Stimulated activated CD4-positive, alpha-beta T cell treated with anti-CD3 and anti-CD28 coated beads, Interleukin-2, amount 100 ng/mL, for 24 hours (primary cell): ENCODE measurements at places on chromosomes 1 and 21.
A peak's percentile ranks its signal among the peaks of the same experiment; 100 is the strongest.

- DNase-seq, result no peak
Observed at GRCh38 chr1:192557841-192558595, 17.6 kb upstream of the RGS1 start.

DNA sequence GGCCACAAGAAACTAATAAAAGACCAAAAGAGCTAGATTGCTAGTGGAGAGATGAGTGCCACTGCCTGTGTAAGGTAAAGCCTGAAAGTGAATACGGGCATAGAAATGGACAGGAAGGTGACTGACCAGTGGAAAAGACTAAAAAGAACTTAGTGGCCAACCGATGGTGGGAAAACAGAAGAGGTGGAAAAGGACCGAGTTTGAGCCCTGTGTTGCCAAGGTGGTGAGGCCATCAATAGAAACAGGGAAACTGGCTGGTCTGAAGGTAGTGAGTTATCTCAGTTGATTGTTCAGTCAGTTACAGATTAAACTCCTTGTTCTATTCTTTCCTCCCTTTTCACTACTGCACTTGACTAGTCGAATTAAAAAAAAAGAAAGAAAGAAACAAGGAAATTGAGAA, 2.5 kb downstream of the WDR77 start:
- DNase-seq, result no peak

DNA sequence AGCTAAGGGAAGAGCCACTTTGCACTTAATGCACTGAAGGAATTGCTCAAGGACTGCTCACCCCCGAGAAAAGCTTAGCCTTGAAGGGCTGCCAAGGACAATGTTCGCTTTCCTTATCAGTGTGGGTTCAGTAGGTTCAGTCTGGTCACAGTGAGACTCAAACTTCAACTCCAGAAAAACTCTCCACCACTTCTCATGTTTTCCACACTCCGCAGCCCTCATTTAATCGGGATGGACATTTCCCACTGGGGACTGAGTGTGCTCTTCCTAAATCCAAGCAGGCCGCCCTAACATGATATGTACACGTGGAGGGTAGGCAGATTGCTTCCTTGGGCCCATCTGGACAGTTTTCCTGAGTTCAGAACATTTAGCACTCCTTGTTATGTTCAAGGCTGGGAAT, 19.5 kb downstream of the SUSD4 start:
- DNase-seq, result no peak

DNA sequence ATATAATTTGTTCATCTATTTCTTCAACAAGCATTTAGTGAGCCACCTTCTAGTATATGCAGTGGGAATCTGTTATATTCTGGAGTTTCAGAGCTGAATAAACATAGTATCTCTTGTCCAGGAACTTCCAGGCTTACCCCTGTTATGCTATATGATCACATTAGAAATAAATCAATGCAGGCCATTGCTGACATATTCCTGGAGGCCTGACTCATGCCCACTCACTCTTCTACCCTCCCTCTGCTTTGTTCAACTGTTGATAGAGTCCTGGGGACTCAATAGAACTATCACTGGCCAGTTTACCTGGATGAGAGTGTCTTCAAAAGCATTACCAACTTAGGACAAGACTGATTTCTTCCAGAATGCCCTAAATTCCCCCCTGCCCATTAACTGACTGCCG, 29.3 kb upstream of the SRSF10 start:
- no peak for DNase-seq

- no peak for DNase-seq
Observed at GRCh38 chr1:229080361-229080760, 190.6 kb upstream of the RAB4A start.

GRCh38 chr1:173448945-173449344, 28.2 kb upstream of the PRDX6 start:
- no peak for DNase-seq

- no peak for DNase-seq
Observed at GRCh38 chr1:109821831-109822745, 58.4 kb upstream of the EPS8L3 start.

DNA sequence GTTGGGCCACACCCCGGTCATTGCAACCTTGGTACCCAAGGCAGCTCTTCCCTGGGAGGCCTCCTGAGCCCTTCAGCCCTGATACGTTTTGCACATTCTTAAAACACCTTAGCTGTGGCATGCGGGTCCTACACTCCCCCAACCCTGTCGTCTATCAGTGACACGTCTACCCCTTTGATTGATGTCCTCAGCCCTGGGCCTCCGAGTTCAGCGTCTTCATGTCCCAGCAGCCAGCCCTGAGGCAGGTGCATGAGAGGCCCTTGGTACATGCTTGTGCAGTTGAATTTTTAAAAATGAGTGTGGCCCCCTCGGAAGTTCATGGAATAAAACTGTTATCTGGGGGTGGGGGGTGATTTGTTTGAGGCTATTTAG, 38.9 kb upstream of the ADARB1 start:
- DNase-seq, result no peak

DNA sequence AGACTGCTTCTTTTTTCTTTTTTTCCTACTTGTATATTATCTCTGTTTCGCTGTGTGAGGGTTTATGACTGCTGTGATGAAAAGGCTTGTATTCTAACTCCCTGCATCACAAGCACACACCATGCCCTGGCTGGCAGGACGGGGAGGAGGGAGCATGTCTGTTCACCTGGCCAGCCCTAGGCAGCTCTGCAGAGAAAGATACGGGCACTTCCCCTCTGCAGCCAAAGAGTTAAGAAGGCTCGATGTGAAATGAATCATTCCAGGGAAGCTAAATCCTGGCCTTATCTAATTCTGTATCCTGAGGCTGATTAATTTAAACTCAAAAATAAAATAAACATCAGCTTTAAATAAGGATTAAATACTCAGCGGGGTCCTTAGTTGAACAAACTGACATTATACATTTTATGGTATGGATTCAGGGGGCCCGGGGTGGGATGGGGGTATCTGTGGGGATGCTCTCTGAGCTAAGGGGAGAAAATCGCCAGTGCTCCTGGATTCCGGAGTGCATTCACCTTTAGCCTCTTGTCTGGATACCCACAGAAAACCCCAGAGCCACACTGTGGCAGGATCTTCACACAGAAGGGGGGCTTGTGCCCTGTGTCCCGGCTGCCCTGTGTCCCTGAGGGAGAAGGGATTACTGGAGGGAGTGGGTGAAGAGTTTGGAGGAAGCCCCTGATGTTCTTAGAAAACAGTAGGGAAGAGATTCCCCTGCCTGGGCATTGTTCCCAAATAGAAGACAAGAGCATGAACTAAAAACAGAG, 321.5 kb downstream of the NPHP4 start:
- DNase-seq, result no peak

- no peak for DNase-seq
Observed at GRCh38 chr1:44660176-44660575, 14.1 kb downstream of the TMEM53 start.

GRCh38 chr1:227823537-227823936, 8.1 kb downstream of the PRSS38 start:
- DNase-seq, result no peak

DNA sequence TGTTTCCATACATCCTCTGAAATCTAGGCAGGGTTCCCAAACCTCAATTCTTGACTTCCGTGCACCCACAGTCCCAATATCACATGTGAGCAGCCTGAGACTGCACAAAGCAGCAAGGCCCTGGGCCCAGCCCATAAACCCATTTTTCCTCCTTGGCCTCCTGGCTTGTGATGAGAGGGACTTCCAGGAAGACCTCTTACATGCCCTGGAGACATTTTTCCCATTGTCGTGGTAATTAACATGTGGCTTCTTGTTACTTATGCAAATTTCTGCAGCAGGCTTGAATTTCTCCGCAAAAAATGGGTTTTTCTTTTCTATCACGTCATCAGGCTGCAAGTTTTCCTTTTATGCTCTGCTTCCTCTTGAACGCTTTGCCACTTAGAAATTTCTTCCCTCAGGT, 3.3 kb upstream of the PIGK start:
- no peak for DNase-seq

DNA sequence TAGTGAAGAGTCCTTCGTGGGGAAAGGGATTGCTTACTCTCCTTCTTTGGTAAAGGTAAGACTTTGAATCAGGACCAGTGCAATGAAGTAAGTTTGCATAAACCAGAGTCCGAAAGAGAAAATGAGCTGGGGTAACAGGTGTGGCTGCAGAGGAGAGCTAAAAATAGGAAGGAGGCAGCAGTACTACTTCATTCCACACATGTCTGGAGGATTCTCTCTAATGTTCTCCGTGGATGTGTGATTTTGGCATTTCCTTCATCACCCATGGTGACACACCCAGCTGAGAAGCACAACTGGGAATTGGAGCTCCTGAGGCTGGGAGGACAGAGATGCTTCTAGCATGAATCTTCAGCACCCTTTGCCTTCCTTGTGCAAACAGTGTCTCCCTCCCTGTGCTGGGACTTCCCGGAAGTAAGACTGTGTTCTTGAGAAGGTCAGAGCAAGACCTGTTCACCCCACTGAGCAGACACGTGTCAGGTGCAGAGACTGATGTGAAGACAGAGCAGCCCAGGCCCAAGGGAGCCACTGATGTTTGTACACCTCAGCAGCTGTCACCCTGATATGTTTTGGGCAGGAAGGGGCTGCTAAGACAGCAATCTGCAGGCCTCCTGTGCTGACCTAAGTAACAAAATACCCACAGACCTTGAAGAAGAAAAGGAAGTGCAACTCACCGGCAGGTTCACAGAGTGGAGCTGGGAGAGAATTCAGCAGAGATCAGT, 13.3 kb downstream of the FCRL1 start:
- no peak for DNase-seq

DNA sequence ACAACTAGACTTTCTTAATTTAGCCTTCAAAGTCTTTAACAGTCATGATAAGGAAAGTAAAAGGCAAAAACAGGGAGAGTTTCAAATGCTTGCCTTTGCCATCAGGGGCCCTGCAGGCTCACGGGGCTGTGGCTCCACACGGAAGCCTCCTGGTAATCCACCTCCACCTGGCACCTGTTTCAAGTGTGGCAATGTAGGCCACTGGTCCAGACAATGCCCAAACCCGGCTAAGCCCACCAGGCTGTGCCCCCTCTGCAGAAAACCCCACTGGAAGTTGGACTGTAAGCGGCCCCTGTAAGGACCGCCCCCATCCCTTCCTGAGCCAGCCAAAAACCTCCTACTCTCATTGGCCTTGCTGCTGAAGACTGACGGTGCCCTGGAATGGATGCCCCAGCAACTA, 32.5 kb downstream of the VN1R5 start:
- no peak for DNase-seq

DNA sequence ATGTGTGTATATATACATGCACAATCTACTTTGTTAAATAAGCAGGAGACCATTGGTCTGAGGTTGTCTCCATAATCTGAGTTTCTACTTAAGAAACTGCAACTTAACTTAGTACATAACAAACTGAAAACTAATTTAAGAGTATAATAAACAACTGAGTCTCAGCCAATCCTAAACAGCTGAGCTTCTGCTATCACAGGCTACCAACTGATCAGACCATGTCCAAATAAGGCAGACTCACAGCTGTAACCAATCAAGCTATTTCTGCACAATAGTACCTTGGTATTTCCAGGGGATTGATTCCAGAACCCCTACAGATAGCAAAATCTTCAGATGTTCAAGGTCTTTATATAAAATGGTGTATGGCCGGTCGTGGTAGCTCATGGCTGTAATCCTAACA, 26.0 kb upstream of the C1orf146 start:
- DNase-seq, result no peak

GRCh38 chr21:42258150-42258884, 39.4 kb downstream of the ABCG1 start:
- peak; percentile 88 for DNase-seq

GRCh38 chr1:245143849-245144248, 10.9 kb upstream of the KIF26B start:
- no peak for DNase-seq

GRCh38 chr1:19476450-19477190, 8.7 kb downstream of the CAPZB start:
- DNase-seq, result peak; percentile 26

- no peak for DNase-seq
Observed at GRCh38 chr1:15802234-15802965, 5.0 kb downstream of the UQCRHL start.

- no peak for DNase-seq
Observed at GRCh38 chr1:213989002-213989855, 1.5 kb downstream of the PROX1 start.

GRCh38 chr1:25958465-25958864, 39.4 kb downstream of the PAFAH2 start:
- no peak for DNase-seq

DNA sequence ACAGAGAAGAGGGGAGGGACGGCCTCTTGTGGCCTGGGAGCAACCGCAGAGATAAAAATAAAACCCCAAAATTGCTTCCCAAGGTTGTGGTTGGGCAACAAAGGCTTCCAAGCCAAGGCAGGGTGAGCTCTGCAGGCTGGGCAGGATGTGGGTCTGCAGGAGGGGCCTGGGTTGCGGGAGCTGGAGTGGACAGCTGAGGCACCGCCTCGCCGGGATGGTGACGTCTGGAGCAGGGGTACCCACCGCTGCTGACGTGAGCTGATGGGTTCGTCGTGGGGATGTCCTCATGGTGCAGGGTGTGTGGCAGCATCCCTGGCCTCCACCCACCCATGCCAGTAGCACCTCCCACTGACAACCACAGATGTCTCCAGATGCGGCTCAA, 3.7 kb downstream of the AURKAIP1 start:
- DNase-seq, result no peak

- no peak for DNase-seq
Observed at GRCh38 chr21:17949421-17949820, 130.3 kb upstream of the C21orf91 start.

GRCh38 chr1:228362884-228363450, 43.7 kb downstream of the TRIM11 start:
- DNase-seq, result no peak

GRCh38 chr1:185823467-185823866, 89.3 kb downstream of the HMCN1 start:
- DNase-seq, result no peak
